Dermis blood vessel endothelial cell (primary cell): ENCODE measurements at places on chromosomes 2 and 18.

GRCh38 chr2:108531674-108532055 lies 2.6 kb upstream of the LIMS1 start:
- no peak for DNase-seq

GRCh38 chr2:36618381-36618780 lies 20.4 kb upstream of the FEZ2 start:
- peak; percentile 87 for DNase-seq

GRCh38 chr2:47225061-47225783 lies 70.1 kb upstream of the STPG4 start:
- DNase-seq, result peak; percentile 97

GRCh38 chr18:60883587-60883986 lies 449.6 kb upstream of the CDH20 start:
- DNase-seq, result no peak

GRCh38 chr2:10561288-10562035 lies 113.3 kb upstream of the ODC1 start:
- DNase-seq, result no peak
